CD8-positive, alpha-beta memory T cell (primary cell): ENCODE measurements at places on chromosomes 4 and X. TPM values are rescaled to one million over a fixed set of nuclear protein-coding genes. Genes with fewer than 3 reads are reported as not detected.

DNA sequence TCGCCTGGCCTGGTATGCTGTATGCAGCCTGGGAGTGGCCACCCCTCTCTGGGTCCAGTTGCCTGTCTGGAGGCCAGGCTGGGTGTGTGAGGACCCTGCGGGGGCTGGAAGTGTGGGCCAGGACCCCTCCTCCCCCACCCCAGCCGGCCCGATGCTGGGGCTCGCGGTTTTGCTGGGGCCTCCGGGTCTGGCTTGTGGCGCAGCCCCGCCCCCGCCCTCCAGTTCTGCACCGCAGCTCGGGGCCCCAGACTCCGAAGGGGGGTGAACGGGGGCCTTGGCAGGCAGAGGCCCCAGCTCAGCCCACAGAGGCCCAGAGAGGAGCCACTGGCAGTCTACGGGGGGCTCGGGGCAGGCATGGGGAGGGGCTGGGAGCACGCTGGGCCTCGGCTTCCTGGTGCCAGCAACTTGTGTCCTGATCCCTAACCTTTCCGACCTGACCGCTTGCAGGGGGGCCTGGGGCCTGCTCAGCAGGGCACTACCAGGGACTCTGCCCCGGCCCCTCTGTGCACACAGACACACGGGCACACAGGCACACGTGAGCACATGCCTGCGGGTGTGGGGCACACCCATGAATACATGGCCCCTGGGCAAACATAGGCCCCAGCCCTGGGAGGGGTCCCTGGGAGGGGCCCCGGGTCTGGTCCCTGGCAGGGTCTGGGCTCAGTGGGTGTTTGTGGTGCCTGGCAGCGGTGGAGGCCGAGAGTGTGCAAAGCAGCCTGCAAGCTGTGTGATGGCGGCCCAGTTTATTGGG lies 21.4 kb upstream of the FGFR3 start:
- DNase-seq = no peak
- no peaks in the 10 kb centered on the region for H3K27me3 ChIP-seq
- H3K4me1 ChIP-seq = no peaks in the 10 kb centered on the region
- H3K4me3 ChIP-seq = no peak overlapping the region
- no peaks in the 10 kb centered on the region for H3K36me3 ChIP-seq

DNA sequence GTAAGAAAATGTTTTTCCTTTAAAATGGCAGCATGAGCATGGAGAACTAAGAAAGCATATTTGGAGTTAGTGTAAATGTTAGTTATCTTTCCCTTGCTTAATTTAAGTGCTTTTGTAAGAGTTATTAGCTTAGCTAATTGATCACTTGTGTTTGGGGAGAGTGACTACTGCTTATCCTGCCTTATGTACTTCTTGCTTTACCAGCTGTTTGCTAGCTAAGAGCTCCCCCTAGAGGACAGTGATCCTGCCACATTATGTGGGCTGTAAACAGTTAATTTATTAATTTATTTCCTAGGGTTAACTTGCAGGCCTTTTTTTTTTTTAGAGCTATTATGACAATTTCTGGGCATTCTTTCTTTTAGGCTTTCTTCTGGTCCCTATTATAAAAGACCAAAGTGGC lies 435.8 kb downstream of the MAGEB5 start:
- H3K36me3 ChIP-seq = no peaks in the 10 kb centered on the region
- no peak for DNase-seq
- no peaks in the 10 kb centered on the region for H3K27me3 ChIP-seq
- no peak overlapping the region for H3K27ac ChIP-seq
- H3K4me3 ChIP-seq = no peak overlapping the region
- no peaks in the 10 kb centered on the region for H3K4me1 ChIP-seq

DDIT4L gene
- total RNA-seq = not detected

MAGED4 gene
- 0.59 TPM for total RNA-seq
